Smooth muscle cell of the coronary artery (primary cell): ENCODE measurements at places on chromosomes 2 and 18. TPM values are rescaled to one million over a fixed set of nuclear protein-coding genes. Genes with fewer than 3 reads are reported as not detected.

Gene TMEM17
- total RNA-seq, result 0.70 and 1.4 TPM in 2 replicates

Gene PSD4
- total RNA-seq, result 0.08 and 0.59 TPM in 2 replicates

Gene COBLL1
- 2.2 and 5.7 TPM in 2 replicates for total RNA-seq

Gene RIT2
- not detected in 2 replicates for total RNA-seq

Gene GCG
- not detected in 2 replicates for total RNA-seq

Gene ALPP
- total RNA-seq, result not detected in 2 replicates

Gene CD8B2
- total RNA-seq, result 0.23 TPM in 1 of 2 replicates, not detected in the other
